Occipital lobe (tissue), 3 donors: ENCODE measurements at places on chromosomes 7 and 10.

DNA sequence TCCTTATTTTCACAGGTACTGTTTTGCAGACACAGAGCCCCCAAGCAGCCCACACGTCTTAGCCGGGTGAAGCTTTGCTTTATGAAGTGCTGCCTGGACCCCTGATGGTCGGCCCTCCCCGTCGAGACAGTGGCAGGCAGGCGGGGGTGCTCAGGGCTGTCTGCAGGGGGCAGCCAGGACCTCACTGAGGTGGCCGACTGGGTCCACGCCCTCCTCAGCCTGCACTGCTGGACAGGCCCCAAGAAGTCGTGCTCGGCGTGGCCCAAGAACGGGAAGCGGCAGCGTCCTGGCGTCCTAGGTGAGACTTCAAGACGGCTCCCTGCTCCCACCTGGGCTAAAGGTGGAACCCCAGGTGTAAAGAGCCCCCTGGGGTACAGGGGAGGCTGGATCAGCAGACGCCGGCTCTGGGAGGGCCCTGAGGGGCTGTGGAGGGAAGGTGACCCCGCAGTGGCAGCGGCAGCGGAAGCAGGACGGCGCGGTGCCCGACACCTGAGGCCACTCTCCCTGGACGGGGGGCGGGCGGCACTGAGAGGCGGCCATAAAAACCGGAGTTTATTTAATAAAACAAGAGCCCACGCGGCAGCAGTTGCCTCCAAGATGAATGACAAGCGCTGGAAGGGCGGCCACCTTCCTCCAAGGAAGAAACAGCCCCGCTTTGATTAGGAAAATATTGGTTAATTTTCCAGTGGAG lies 179.4 kb downstream of the ELFN1 start:
- DNase-seq, result no peak

- no peak for DNase-seq
Measured at GRCh38 chr7:157008206-157009169, 2.0 kb downstream of the MNX1 start.

DNA sequence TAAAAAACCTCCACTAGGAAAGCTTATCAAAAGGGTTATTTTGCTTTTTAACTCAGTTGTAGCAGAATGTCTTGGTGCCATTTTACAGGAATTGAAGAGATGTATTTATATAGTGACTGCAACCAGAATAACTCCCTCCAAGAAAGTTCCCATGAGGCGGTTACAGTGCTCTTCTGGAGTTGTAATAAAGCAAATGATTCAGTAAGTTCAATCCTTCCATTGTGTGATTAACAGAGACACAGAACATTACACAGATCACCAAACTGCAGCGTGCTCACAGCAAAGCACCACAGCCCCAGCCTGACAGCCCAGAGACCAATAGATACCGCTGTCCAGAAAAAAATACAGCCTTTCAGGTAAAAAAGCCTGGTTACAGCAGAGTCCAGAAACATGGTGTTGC lies 21.9 kb upstream of the CABCOCO1 start:
- no peak for DNase-seq

DNA sequence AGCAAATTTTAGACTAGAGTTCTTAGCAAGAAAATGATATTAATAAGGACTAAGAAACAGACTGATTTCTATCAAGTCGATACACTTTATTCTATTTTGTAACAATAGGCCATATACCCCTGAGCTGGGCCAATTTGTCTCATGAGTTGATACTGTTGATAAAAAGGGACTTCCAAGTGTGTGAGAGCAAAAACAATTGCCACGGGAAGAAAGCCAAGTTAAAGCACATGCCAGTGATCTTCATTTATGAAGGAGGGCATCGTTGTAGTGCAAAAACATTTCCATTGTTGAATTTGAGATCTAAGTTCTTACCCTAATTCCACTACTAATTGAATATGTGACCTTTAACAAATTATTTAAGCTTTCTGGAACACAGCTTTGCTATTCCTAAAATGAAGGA lies 119.9 kb downstream of the CNOT4 start:
- no peak for DNase-seq

DNA sequence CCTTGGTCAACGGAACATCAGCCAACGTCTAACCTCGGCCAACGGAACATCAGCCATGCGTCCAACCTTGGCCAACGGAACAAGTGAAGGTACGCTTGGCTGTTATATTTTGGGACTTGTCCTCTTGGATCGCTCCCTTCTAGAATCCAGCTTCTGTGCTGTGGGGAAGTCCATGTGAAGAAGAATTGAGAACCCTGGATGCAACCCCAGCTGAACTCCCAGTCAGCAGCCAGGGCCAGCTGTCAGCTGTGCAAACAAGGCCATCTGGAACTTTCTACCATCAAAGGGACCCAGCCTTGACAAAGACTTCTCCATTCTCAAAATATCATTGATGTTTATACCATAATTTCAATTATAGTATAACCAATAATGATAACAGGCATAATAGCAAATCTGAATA lies 43.3 kb upstream of the ITGA8 start:
- DNase-seq, result no peak

- no peak for DNase-seq
Measured at GRCh38 chr7:51312951-51313737, 3.5 kb downstream of the COBL start.

DNA sequence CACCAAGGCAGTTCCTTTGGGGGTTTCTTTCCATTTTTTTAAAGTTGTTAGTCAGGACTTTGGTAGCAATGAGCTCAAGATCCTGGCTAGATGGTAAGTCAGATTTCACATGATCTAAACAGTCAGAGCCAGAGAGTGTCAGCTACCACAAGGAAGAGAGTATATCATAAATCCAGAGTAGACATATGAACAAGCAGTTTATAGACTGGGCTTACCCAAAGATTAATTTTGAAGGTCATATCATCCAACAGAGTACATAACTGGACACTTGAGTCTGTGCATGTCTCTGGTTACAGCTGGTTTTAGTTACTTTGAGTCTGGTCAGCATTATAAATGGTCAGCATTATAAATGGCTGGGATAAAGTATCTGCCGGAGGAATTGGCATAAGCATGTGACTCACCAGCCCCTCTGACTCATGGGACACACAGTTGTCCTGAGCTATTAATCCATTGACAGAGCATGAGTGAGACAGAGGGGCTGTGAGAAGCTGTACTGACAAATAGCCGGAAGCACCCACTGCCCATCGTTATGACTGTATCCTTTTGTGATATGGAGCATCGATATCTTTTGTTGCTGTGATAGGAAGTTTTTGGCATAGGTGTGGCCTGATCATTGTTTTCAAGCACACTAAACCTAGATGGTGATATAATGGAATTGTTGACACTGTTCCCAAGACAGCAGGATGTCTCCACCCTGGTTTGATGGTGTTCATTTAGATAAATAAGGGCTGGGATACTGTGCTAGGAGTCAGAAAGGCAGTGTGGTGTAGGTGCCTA lies 19.3 kb downstream of the PPP1R3C start:
- DNase-seq, result no peak

DNA sequence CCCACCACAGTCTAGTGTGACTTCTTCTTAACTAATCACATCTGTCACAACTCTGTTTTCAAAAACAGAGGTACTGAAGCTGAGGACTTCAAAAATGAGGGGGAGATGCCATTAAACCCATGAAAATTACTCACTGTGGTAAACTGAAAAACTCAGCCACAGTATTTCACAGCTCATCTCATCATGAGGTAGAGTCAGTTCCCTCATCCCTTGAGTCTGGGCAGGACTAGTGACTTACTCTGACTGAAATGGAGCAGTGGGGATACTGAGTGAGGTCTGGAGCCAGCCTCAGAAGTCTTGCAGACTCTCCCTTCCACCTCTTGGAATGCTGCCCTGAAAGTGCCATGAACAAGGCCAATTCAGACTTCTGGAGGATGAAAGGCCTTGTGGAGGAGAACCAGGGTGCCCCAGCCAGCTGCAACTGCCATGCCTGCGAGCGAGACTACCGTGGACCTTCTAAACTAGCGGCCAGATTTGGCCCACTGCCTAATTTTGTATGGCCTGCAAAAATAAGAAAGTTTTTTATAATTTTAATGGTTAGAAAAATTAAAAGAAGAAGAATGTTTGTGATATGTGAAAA lies 24.7 kb upstream of the ANKRD1 start:
- DNase-seq, result no peak

- DNase-seq, result no peak
Measured at GRCh38 chr7:1912593-1913465, 242.8 kb downstream of the ELFN1 start.

GRCh38 chr10:75165684-75166622 lies 44.6 kb upstream of the VDAC2 start:
- DNase-seq, result no peak

DNA sequence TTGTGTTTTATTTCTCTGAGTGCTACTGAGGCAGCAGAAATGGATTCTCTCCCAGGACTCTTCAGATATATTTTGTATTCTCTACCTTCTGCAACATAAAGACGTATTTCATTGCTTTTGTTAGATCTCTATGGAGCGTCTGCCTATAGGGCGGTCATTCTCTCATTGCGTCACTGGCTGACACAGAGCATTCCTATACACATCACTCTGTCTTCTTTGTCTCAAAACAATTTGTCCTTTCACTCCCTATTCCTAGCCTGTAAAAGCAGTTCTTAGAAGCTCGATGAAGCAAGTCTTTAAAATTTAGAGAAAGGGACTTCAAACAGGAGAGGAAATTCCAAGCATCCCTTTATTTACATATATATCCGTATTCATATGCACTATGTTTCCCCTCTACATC lies 120.6 kb downstream of the CPED1 start:
- no peak for DNase-seq

GRCh38 chr7:44461387-44461786 lies 29.1 kb downstream of the NUDCD3 start:
- no peak for DNase-seq

- peak; percentile 32 for DNase-seq
Measured at GRCh38 chr7:2460188-2460587, 16.0 kb downstream of the GRIFIN start.

GRCh38 chr10:61397175-61397986 lies 55.8 kb downstream of the TMEM26 start:
- DNase-seq, result no peak

GRCh38 chr10:104028146-104028545 lies 57.5 kb downstream of the COL17A1 start:
- peak; percentile 28 for DNase-seq

GRCh38 chr10:68697106-68697505 lies 23.9 kb upstream of the CCAR1 start:
- DNase-seq, result no peak

DNA sequence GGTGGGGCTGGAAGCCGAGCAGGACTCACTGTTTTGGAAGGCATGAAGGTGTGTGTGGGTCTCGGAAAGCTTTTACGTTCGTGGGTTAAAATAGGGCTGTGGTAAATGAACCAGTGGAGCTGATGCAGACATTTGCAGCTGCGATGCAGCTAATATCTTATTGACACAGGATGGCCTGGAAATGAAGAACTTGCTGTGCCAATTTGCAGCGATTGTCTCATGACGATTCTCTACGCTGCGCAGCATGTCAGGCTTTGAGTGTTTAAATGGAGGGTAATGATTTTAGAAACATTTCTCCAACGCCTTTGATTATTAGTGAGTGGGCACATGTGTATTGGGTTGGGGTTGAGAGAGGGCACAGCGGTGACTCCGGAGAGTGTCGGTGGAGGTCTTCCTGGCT lies 136.0 kb downstream of the ACTR3B start:
- DNase-seq, result no peak

GRCh38 chr10:89591111-89591795 lies 53.8 kb downstream of the PANK1 start:
- no peak for DNase-seq

GRCh38 chr10:30095631-30096422 lies 36.4 kb upstream of the JCAD start:
- no peak for DNase-seq

- DNase-seq, result no peak
Measured at GRCh38 chr10:69333205-69333604, 54.9 kb downstream of the HK1 start.

DNA sequence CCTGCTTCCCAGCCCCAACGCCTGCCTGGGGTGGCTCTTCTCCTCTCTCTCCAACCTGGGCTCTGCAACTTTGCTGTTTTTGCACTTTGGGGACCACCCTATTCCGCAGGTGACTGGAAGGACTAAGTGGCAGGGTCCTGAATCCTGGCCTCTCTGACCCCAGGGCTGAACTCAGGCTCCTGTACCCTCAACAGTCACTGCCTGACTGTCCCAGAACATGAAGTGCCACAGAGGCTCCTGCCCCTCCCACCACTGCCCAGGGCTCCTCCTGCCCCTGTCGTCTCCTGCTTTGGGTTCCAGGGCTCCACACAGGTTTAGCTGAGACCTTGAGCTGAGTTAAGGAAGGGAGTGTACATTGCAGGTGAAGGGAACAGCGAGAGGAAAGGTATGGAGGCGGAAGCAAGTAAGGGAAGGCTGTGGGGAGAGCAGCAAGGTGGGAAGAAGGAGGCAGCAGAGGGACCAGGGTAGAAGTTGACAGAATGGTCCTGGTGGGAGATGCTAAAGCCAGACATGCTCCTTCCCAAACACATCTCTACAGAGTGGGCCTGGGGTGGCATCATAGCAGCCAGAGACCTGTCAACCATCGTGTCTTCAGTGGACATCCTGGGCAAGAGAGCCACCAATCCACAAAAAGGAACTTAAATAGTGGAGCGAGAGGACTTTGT lies 5.7 kb upstream of the GRID1 start:
- no peak for DNase-seq

DNA sequence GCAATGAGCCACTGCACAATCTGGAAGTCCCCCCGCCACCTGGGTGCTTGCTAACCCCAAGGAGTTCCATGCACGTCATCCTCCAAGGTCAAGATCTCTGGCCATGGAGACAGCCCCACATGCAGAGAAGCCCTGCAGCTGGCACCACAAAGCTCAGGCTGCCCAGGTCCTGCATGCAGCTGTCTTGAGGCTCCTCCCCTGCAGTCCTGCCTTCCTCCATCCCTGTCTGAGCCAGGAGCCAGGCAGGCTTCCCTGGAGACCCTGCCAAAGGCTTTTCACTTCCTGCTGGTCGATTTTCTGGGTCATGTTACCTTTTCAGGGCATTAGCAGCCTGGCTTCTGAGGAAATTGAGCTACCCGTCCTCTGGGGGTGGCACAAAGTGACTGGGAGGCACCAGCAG lies 12.5 kb upstream of the TMEM72 start:
- DNase-seq, result no peak

GRCh38 chr7:38142736-38143135 lies 35.3 kb upstream of the STARD3NL start:
- no peak for DNase-seq

DNA sequence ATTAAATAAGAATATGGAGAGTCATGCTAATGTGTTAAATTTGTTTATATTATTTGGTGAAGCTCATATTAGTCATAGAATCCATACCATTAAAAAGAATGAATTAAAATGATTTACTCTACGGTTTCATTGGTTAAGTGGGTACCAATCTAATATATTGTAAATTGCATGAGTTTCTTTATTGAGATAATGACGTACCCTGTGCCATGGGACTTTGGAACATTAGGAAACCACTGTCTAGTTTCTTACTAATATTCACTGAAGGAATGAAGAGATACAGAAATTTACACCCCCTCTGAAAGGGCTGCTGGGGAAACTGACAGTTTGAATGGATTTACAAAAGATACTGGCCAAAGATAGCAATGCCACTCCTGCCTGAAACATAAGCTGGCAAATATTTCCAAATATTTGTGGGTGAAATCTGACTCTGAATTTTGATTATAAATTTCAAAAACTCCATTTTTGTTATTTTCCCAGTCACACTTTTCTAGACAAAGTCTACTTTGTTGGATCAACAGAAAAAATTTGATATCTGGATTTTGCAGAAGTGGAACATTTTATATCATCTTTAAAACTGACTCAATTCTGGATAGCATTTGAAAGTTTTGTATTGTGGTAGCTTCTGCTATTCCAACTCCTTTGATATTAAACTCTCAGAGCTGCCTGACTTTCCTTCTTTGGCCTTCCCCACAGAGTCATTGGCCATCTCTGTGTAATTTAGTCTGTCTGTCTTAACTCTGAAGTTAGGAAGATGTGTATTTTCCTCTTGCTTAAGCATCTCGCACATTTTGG lies 22.3 kb downstream of the MDFIC start:
- DNase-seq, result no peak
